ENCODE measurements at places on chromosomes 6 and 20.

DNA sequence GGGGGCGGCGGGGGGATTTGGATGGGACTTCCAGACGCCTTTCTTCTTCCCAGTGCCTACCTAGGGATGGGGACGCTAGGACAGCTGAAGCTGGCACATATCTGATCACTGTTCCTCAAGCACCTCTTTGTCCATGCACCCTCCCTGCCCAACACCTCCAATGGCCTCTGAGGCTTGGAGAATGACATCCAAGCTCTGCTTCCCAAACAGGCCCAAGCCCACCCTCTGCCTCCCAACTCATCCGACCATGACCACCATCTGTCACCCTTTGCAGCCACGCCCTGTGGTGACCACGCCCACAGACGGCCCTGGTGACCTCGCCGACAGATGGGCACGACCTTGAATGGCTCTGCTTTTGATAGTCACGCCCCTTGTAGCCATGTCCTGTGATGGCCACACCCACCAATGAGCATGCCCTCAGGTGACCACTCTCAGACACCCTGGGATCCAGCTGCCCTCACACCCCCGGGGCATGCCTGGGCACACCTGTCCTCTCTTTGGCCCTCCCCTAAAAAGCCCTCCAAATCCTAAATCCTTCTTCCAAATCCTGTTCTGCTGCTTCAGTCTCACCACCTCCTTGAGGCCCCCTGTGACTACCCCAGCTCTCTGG, 51.0 kb downstream of the SSR1 start:
- no peak for DNase-seq

DNA sequence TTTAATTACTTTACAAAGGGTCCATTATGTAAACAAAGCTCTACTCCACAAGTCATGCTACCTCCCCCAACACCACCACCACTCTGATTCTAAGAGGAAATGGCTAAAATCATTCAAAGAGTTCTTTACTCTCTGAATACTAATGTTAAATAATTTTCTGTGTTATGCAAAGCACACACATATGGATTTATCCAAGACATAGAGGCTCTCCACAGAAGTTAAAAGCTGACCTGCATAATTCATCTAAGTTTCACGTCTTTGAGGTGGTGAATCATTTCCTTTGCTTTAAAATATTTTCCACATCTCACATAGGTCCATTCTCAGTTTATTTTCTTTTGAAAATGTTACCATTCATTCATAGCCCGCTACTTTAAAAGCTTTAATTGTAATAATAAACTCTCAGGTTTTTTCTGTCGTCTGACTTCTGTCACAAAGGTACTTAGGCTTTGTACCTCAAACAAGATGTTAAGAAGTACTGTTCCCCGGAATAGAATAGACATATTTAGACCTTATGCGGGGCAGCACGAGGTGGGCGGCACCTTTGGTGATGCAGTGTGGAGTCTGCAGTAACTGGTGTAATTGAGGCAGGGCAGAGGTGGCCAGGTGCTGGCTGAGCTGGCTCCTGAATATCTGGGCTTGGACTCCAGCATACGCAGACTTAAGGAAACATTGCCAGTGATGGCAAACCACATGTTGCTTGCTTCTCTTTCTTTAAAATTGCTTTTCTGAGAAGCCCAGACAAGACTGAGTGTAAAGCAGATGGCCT, 55.8 kb downstream of the KIF6 start:
- DNase-seq: no peak

GRCh38 chr6:117933471-117933870, 26.4 kb downstream of the SLC35F1 start:
- DNase-seq: no peak

DNA sequence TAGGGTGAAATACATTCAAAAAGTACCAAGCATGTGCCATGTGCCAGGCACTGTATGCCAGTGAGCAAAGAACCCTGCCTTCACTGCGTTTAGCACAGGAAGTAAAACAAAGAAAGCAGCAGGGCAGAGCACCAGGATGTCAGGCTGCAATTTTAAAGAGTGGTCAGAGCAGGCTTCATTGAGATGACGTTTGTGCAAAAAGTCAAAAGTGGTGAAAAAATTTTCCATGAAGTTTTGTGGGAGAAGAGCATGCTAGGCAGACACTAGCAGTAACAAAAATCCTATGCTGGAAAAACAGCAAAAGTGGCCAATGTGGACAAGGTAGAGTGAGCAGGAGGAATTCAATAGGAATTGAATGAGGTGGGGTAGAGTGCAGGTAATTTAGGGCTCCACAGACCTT, 31.3 kb downstream of the AKIRIN2 start:
- no peak for DNase-seq

GRCh38 chr6:106014955-106015354, 71.2 kb upstream of the PRDM1 start:
- DNase-seq: no peak

DNA sequence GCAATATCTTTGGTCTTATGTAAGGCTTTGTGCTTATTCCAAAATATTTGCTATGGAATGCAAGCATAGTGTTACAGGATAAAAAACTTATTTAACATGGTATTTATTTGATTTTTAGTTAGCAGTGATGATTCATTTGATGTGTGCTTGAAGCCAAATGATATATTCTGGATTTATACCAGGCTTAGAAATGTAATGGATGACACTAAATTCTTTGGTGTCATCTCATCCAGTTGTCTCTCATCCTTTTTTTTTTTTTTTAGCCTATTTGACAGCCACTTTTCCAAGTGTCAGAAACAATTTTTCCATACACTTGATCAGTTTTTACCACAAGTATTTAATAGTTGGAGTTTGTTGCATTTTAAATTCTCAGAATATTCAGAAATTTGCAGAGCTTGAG, 515.3 kb downstream of the CDKAL1 start:
- DNase-seq: no peak

GRCh38 chr6:84798257-84798656, 33.9 kb upstream of the TBX18 start:
- peak; percentile 68 for DNase-seq

DNA sequence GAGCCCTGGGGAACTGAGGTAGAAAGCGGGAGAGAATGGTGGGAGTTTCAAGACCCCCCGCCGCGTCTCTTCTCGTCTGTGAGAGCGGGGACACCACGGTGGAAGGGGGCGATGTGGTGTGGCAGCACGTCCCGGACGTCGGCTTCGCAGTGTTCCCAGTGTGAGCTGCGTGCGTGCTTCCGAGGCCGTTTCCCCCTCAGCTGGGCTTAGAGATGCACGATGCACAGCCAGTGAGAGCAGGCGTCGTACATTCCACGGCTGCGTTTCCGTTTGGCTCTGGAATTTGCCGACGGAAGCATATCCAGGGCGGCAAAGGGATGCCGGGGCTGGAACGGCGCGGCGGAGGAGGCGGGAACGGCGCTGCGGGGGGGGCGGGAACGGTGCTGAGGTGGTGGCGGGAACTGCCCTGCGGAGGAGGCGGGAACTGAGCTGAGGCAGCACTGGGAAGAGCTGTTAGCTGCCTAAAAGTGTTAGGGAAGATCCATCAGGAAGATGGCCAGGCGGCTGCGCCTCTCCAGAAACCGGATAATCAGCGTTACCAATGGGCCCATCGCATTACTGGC, 37.7 kb downstream of the KIF25 start:
- DNase-seq: no peak

DNA sequence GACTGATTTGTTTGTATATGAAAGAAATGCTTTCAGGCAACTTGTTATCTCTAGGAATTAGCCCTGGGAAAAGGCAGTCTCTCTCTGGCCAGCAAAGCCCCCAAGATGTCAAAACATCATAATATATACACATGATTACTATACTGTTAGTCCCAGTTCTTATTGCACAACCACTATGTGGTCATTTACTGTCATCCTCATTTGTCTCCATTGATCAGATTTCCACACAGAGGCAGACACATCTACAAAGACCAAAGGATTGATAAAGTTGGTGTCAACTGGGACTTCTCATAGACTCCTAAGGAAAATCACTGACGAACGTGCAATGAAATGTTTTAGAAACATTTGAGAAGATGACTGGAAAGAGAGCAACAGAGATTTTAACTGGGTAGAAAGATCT, 71.9 kb upstream of the POPDC3 start:
- DNase-seq: no peak

- DNase-seq: no peak
These were observed 21.4 kb upstream of the NT5E start for GRCh38 chr6:85428486-85428885.

Measured in smooth muscle cell of the brain vasculature (primary cell).